ENCODE measurements at places on chromosomes 6 and 20.

- no peak for DNase-seq
These were observed 425.4 kb upstream of the HTR1E start for GRCh38 chr6:86511962-86512361.

DNA sequence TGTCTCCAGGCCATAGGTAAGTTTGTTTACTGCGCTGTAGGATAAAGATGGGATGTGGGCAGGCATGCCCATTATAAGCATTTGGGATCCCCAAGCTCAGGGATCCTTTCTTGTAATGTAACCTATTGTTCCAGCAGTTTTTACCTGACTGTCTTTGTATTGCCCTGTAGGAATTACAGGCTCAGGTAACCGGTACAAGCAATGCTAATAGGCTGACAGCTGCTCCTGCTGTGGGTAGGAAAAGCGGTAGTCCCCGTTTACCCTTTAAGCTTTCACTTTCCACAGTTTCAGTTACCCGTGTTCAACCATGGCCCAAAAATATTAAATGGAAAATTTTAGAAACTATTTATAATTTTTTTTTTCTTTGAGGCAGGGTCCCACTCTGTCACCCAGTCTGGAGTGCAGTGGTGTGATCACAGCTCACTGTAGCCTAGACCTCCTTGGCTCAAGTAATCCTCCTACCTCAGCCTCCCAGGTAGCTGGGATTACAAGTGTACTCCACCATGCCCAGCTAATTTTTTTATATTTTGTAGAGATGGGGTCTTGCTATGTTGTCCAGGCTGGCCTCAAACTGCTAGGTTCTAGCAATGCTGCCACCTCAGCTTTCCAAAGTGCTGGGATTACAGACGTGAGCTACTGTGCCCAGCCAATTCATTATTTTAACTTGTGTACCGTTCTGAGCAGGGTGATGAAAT is 108.6 kb downstream of the CDYL start:
- DNase-seq = no peak

GRCh38 chr6:88599571-88599970 is 363.8 kb downstream of the RNGTT start:
- DNase-seq = no peak

GRCh38 chr6:89862273-89862672 is 32.0 kb upstream of the GJA10 start:
- no peak for DNase-seq

DNA sequence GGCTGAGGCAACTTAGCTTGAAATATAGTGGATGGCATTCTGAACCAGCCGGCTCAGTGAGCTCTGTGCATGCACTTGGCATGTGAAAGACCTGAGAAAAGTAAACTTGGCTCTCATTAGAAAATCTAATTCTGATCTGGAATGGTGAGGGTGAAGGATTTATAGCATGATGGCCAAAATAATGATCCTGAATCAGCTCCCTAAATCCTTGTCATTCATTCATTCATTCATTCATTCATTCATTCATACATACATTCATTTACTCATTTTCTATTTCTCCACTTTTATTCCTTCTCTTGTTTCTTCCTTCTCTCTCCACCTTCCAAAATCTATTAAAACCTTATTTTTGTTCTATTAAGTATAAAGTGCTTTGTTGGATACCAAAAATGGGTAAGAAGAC is 681.1 kb downstream of the DHX35 start:
- DNase-seq = no peak

DNA sequence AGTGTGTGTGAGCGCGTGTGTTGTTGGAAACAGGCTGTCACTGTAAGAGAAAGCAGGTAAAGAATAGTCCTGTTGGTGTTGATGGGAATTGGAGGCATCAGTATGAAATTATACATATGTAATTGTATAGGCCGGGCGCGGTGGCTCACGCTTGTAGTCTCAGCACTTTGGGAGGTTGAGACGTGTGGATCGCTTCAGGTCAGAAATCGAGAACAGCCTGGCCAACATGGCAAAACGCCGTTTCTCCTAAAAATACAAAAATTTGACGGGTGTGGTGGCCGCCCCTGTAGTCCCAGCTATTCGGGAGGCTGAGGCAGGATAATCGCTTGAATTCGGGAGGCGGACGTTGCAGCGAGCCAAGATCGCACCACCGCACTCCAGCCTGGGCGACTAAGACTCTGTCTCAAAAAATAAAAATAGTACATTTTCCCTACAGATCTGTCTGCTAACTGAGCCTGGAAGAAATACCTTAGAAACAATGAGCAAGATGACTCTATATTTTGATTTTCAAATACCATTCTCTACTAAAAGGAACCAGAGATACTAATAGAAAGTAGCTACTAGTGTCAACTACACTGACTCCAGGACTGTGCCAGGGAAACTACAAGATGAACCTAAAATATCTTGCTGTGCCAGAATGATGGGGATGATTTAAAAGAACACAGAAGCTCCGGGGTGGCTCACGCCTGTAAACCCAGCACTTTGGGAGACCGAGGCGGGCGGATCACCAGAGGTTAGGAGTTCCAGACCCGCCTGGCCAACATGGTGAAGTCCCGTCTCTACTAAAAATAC is 110.8 kb downstream of the TRIM27 start:
- no peak for DNase-seq

All from HS-5 (cell line).